ENCODE measurements at places on chromosomes 2 and 18.

GRCh38 chr18:64840911-64841701 is 692.2 kb upstream of the LINC00305 start:
- DNase-seq = no peak

DNA sequence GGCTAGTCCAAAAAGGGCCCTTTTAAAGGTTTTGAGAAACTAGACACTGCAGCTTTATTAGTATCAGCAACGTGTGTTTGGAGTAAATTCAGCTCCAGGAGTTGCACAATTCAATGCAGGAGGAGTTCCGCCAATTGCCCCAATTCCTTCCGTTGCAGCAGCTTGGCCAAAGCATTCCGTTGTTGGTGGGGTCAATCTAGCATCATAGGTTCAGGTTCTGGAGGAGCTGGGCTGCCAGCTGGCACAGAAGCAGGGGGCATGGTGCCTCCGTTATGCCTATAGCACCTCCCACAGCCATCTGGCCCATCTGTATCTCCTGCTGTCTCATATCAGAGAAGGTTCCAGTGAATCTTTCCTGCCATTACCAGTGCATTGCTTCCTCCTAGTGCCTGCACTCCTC is 55.4 kb downstream of the REL start:
- no peak for DNase-seq

DNA sequence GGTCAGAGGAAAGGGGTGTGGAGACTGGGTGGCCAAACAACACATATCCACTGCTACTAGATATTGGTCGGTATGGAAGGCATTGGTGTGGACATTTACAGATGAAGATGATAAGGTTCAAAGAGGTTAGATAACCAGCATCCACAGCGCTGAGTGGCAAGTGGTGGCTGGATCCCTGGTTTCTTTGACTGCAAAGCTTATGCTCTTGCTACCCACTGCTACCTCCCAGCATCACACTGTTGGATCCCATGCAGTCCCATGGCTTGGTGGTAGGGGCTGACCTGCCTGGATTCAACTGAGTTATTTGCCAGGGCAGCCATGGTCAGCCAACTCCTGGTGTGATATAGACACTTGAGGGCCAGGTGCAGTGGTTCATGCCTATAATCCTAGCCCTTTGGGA is 53.6 kb downstream of the DDX1 start:
- no peak for DNase-seq

- DNase-seq = no peak
Observed at GRCh38 chr2:128642821-128643220, 324.2 kb upstream of the HS6ST1 start.

DNA sequence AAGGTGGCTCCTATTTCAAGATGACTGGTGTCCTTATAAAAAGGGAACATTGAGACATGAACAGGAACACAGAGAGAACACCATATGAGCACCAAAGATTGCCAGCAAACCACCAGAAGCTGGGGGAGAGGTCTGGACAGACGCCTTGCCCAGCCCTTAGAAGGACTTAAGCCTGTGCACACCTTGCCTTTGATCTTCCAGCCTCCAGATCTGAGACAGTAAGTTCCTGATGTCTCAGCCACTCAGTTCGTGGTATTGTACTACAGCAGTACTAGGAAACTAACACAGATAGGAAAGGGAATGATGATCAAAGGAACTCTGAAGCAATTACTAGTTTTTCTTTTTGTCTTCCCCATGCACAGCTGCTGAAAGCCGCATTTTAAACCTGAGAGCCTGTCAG is 137.3 kb upstream of the FHL2 start:
- DNase-seq = no peak

GRCh38 chr2:1869987-1870386 is 125.7 kb upstream of the PXDN start:
- DNase-seq = no peak

DNA sequence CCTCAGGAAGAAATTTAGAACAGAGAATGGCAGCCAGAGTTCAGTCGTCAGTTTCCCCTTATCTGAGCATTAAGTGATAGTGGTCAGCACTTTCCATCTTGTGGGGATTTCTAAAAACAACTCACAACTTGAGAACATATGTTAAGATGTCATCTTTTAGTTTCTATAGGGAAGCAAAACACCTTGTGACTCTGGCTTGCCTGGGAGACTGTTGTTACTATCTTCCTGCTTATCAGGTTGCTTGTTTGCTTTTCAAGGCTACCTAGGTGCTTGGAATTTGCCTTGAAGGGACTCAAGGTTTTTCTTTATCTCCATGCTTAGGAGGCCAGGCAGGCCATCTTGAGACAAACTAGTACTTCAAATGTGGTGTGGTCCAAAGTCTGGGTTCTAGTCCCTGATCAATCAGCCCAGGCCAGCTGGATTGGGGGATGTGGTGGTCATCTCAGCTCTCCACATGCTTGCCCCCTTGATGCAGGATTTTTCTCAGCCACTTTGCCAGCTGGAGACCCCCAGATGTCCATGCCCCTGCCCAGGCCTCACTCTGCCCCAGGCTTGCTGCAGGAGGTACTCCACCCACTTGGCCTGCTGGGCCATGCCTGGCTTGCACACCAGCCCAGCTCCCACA is 125.9 kb downstream of the LYPD1 start:
- DNase-seq = no peak

- DNase-seq = no peak
Observed at GRCh38 chr2:231634412-231634811, 41.7 kb downstream of the TEX44 start.

DNA sequence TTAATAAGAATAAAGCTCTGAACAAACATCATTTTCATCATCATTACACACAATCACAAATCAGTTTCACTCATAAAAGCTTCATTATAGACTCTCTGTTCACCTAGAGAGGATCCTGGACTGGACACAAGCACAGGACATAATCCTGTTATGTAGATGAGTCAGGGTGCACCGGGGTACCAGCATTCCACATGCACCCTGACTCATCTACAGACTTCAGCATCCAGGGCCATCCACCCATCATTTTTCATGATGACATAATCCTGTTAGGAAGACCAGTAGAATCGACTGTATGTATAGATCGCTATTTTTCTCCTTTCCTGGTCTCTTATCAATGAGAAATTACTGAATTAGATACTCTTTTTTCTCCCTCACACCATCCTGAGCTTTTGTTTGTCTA is 73.7 kb upstream of the PIK3C3 start:
- DNase-seq = no peak

All from stimulated activated CD8-positive, alpha-beta memory T cell treated with anti-CD3 and anti-CD28 coated beads, Interleukin-12 subunit alpha, Interleukin-12 subunit beta, amount 100 ng/mL, for 4 hours (primary cell).